ENCODE measurements at places on chromosomes 16 and 17.

GRCh38 chr17:51739245-51739886, 419.1 kb downstream of the CA10 start:
- no peak for DNase-seq

DNA sequence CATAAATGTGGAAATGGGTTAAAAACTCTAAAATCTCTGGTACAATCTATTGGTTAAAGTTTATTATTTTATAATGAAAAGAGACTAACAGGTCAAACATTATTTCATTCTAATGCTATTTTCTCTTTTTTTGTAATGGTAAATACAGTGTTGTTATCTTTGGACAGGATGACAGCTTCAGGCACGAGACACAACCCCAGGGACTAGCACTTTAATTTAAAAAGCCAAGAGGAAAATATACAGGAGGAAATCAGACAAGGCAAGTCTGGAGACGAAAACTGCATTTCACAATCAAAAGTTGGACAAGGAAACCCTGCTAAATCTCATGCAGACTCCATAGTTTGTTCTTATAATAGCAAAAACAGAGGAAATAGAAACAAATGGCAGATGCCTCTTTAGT, 589.1 kb upstream of the CDH8 start:
- DNase-seq = no peak

DNA sequence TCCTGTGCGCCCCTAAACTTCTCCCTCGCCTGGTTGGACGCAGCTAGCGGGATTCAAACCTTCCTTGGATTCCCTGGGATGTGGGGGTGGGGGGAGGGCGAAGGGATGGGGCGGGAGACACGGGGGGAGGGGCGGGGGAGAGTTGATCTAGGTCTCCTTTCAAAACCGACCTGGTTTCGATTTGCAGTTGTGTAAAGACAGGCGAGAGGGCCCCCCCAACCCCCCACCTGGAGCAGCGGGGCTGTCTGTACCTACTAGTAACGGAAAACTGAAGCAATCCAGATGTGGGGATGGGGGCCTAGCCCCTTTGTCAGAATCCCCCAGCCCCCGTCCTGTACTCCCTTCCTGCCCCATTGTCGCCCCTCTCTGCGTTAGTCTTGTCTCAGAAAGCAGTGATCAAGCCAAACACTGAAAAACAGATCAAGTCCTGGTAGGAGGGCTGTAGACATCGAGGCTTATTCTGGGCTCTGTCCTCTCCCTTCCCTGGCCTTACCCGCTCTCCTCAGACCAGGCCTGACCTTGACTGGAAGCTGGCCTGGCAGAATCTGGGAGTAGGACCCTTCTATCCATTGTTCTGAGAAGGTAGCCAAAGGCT, 902 bp downstream of the DLX4 start:
- DNase-seq = no peak

- no peak for DNase-seq
These were observed 14.3 kb upstream of the PRKCB start for GRCh38 chr16:23821467-23821866.

GRCh38 chr16:83817022-83817421, 9.2 kb downstream of the HSBP1 start:
- no peak for DNase-seq

DNA sequence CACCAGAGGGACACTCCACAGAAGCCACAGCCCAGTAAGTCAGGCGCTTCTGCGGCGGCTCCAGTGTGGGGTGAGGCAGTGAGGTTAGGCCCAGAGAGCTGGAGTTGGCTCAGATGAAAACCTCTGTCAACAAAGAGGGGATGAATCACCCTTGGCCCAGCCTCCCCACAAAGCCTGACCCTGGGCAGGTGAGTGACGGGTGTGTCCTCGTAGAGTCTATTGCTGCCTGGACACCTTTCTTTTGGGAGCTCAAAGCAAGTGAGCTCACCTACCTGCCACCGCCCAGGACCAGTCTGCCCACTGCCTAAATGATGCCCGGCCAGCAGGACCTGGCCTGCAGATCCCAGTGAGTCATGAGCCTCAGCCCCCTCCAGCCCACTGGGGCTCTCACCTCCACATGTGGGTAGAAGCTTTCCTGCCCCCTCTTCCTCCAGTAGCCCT, 24.9 kb upstream of the DBNDD1 start:
- no peak for DNase-seq

DNA sequence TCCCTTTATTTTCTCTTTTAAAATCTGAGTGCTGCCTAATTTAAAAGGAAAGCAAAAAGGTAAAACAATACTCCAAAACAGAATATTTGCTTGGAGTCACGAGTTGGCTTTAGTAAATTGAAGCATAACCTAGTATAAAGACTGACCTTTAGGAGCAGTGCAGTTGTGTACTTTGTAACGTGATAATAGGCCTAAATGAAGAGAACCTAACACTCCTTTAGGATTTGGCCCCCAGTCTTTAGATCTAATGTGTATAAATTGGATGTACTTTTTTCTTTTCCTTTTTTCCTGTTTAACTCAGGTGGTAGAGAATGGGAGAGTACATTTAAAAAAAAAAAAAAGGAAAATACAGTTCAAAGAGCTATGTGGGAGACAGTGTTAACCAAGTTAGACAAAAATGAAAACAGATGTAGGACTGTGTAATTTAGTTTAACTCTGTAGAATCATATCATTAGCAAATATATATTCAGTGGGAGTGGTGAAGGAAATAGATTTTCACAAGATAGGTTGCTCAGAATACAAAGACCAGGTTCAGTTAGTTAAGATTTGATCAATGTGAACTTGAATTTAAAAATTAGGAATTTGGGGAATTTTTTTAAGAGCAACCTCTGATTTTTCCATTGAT, 16.8 kb downstream of the CPD start:
- no peak for DNase-seq

DNA sequence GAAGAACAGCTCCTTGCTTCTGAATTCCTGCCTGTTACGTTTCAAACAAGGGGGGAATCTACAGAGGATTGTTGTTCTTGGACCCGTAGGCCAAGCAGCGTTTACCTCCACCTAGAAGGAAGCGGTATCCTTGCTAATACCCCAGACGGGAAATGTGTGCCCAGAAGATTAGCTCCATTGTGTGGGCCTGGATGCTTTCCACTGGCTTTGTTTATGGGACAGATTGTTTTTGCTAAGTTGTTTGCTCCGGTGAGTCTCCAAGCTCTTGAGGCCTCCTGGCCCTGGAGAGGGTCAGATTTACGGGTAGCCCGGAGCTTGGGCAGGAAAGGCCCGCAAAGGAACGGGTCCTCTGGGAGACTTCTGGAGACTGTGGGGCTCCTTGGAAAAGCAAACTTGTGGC, 28.4 kb upstream of the MRTFB start:
- DNase-seq = no peak

GRCh38 chr17:82938873-82939620, 99.2 kb upstream of the ZNF750 start:
- no peak for DNase-seq

DNA sequence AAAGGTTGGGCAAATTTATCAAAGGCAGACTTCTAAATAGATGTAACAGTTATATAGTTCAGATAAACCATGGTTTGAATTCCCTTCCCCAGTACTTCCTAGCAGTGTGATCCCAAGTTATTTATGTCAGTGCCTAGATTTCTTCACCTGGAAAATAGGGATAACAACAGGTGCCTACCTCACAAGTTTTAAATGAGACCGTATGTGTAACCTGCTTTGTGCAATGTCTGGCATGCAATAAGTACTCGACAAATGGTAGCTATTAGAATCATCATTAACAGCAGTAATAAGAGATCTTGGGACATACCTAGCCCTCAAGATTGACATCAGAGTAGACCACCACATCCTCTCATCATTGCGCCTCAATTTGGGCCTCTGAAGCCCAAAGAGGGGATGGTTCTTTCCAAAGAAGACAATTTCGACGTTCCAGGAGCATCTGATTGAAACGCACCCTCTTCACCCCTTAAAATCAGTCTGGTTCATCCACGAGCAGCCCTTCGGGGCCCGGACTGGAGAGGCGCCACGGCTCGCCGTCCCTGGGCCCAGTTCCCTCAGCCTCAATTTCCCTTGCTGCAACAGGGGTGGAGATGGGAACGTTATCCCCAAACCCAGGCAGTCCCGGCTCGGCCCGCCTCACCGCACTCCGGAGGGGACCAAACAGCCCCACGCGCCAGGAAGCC, 541 bp downstream of the ACACA start:
- DNase-seq = no peak

DNA sequence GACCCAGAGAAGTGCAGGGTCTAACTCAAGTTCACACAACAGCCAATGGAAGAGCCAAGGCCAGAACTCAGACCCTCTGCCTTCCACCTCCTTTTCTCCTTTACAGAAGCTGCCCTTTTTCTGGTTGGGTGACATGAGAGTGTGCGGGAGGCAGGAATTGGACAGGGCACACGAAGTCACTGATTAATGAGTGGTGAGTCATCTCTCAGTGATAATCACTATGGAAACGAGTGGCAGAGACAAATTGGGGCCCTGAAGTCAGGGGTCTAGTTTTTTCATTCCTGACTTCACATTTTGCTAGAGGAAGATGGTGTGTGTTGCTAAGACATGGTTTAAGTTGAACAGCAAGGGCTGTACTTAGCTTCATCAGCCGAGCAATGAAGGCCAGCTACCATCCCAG, 312.7 kb upstream of the CCL2 start:
- DNase-seq = no peak

DNA sequence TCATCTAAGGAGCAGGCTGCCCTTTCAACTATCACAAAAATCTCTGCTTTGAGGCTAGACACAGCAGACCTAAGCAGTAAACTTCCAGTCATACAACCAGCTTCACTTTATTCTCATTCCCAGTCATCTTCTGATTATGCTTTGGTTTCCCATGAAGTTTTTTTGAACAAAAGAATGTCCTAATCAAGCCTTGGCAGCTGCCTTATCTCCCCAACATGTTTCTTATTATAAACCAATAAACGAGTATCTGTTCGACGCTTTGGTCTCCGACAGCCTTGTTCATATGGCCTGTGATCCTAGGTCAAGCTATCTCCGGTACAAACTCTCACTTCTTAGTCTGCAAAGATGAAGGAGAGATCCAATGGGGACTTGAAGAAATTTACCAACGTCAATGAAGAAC, 47.4 kb upstream of the CDYL2 start:
- DNase-seq = no peak

DNA sequence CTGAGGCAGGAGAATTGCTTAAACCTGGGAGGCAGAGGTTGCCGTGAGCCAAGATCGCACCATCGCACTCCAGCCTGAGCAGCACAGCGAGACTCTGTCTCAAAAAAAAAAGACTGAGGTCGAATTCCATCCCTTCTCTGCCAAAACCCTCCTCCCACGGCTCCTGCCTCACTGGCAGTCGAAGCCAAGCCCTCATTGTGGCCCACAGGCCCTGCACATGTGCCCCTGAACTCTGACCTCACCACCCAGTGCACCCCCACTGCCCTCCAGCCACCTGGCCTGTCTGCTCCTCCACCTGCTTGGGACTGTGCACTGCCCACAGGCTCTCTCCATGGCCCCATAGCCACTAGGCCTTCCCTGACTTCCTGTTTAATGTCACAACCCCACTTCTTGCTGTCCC, 7.0 kb downstream of the MYO15A start:
- DNase-seq = no peak

- no peak for DNase-seq
These were observed 116.0 kb downstream of the SOCS1 start for GRCh38 chr16:11140098-11140375.

- no peak for DNase-seq
These were observed 16.6 kb upstream of the LITAF start for GRCh38 chr16:11603331-11603750.

- no peak for DNase-seq
These were observed 34.1 kb upstream of the ADORA2B start for GRCh38 chr17:15910791-15911190.

- DNase-seq = no peak
These were observed 9.7 kb upstream of the ARL5C start for GRCh38 chr17:39175695-39176093.

GRCh38 chr16:51719376-51719775, 568.3 kb upstream of the SALL1 start:
- no peak for DNase-seq

DNA sequence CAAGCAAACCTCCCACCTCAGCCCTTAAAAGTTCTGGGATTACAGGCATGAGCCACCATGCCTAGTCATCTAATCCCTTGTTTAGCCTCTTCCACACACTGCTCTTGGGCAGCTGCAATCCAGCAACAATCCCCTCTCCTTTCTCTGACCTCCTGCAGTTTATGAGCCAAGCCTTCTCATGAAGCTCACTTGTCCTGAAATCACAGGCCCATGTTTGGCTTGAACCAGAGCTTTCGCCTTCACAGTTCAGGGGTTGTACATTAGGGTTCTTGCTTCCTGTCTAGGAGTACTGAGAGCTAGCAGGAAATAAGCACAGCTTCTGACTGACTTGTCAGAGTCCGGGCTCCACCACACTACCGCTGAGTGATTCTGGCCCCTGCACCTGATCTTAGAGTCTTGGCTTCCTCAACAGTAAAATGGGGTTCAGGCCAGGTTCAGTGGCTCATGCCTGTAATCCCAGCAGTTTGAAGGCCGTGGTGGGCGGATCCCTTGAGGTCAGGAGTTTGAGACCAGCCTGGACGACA, 16.3 kb downstream of the ERAL1 start:
- peak; percentile 79 for DNase-seq

DNA sequence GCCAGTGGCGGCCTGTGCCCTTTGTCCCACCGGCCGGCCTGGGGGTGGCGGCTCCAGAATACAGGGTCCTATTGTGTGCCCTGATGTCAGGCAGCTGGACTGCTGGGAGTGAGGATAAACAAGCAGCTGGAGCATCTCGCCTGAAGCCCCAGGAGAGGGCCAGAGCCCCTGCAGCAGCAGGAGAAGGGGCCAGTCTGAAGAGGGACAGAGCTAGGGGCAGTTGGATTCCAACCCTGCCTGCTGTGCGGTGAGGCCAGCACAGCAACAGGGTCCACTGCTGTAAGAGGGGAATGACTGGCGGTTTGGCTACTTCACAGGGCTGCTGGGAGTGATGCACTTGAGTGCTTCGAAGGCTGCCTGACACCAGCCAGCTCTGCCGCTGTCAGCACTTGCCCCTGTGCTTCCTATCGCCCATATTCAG, 25.0 kb downstream of the RAB11FIP4 start:
- no peak for DNase-seq

DNA sequence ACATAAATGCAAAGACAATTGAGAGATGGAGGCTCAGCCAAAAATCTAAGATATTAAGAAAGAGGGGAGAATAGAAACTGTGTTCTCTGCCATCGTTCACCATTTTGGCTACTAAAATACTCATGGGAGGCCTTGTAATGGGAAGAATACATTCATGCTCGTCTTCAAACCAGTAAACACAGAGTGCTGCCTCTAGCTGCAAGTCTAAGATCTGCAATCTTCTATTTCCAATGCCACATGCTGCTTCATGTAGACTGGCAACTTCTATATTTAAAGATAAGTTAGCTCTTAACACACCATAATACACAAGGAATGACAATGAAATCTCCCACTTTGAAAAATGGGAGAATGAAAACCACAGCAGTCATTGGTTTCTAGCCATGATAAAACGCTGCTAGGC, 387.3 kb downstream of the HS3ST3B1 start:
- no peak for DNase-seq

DNA sequence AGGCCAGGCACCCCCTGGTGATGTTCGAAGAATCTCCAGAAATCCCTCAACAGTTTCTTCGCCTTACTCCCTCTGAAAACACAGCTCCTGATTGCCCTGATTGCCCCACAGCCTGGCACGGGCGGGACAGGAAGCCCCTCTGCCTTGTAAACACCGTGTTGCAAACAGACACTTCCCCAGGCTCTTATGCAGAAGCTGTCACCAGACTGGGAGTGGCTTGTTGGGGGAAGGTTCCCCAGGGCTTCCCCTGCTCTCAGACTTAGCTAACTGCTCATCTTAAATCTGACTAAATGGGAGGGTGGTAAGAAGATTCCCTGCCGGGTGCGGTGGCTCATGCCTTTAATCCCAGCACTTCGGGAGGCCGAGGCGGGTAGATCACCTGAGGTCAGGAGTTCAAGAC, 11.2 kb downstream of the PIK3R5 start:
- DNase-seq = no peak

- no peak for DNase-seq
These were observed 49.9 kb downstream of the NT5M start for GRCh38 chr17:17352836-17353624.
